NCI-H1417 treated with DMSO at 0.1 percent for 48 hours (cell line): ENCODE measurements at places on chromosomes 6 and 20.

GRCh38 chr6:145067430-145067829 lies 667.9 kb downstream of the EPM2A start:
- DNase-seq, result no peak

DNA sequence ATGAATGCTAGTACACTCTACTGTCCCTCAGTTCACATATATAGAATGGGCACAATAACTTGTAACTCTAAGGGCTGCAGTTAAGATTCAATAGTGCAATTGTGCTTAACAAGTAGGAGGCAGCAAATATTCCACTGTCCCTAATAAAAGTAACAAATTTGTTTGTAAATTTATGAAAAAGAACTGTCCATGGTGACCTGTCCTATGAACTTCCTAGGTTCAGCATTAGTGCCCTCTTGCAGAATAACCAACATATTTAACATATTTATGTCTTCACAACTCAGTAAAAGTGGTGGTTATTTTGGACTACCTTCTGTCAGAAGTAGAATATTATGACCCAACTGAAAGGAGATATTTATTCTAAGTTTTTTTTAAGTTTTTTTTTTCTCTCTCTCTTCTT lies 327.8 kb downstream of the CENPW start:
- no peak for DNase-seq

DNA sequence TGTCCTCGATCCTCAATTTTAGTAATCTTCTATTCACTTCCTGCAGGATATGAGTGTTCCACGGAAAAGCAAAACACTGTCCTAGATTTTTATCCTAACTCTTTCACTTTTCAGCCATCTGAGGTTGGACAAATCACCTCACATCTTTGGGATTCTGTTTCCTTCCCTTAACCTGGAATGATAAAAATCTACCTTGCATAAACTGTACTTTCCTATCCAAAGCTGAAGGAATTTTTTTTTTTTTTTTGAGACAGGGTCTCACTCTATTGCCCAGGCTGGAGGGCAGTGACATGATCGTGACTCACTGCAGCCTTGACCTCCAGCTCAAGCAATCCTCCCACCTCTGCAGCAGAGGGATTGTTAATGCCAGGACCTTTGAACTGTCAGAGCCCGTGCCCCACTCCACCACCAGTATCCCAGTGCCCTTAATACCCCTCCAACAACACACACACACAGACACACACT lies 20.5 kb downstream of the CAPN11 start:
- no peak for DNase-seq

DNA sequence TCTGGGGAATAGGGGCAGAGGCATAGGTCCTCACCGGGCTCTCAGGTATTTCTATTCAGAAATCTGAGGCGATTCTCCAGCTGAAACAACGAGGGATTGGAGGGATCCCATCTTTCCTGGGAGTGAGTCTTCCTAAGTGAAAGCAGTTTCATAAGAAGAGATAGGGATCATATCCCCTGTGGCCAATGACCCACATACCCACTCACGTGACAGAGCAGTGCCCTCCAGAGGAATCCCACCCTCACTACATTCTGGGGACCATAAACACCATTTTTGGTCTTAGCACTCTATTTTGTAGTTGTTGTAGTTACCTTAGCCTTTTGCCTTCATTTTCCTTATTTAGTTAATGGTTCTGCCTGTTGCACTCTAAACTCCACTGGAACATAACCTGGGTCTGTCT lies 121.1 kb downstream of the GPR63 start:
- DNase-seq, result no peak

DNA sequence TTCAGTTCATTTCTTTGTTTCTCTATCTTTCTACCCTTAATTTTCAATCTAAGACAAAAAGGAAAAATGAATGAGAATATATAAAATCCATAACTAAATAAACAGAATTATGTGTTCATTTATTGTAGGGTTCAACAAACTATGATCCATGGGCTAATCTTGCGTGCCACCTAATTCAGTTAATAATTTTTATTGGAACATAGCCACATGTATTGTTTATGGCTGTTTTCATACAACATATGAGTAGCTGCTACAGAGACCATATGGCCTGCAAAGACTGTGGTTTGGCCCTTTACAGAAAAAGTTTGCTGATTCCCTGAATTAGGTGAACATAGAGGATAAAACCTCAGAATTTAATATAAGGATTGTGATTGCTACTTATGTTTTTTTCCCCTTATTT lies 21.8 kb downstream of the SENP6 start:
- no peak for DNase-seq

GRCh38 chr20:38178581-38178980 lies 13.5 kb upstream of the TGM2 start:
- no peak for DNase-seq

DNA sequence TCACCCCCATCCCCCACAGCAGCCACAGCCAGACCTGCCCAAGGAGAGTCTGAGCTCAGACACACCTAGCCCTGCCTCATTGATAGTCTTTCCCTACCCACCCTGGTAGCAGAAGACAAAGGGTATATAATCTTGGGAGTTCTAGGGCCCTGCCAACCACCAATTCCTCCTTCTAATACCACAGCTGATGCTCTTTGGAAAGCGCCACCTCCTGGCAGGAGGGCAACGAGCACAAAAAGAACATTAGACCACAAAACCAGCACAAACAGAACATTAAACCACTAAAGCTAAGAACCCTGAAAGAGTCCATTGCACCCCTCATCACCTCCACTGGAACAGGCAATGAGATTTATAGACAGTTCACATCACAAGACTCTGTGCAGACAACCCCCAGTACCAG lies 195.8 kb upstream of the FUT9 start:
- no peak for DNase-seq

DNA sequence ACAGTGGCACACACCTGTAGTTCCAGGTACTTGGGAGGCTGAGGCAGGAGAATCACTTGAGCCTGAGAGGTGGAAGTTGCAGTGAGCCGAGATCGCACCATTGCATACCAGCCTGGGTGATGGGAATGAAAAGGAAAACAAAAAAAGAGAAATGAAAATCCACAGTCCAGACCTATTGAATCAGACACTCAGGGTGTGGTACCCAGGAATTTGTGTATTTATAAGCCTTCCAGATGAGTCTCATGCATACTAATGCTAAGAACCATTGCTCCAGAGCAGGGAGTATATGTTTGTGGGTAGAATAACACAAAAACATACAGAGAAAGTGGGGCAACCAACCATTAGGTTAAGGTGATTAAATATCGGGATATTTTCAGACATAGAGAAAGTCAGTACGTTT lies 36.1 kb upstream of the PLCB4 start:
- no peak for DNase-seq

- no peak for DNase-seq
Measured at GRCh38 chr6:71410681-71411080, 122.1 kb downstream of the OGFRL1 start.

- DNase-seq, result no peak
Measured at GRCh38 chr6:52976149-52976548, 18.9 kb downstream of the GSTA4 start.

DNA sequence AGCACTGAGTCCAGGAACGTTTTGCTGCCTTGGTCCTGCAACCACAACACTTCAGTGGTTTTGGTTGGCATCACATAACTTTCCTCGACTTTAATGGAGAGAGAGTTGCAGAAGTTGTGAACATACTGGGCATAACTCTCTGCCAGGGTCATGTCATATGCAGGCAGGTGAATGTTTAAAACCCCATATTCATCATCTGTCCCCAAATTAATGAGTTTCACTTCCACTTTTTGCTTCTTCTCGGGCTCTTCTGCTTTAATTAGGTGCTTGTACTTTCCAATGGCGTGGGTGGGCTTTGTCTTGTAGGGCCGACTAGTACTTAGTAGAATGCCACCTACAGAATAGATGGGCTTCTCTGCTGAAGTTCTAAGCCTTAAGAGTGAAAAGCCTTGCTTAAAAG lies 45.2 kb upstream of the TFAP2A start:
- DNase-seq, result no peak

DNA sequence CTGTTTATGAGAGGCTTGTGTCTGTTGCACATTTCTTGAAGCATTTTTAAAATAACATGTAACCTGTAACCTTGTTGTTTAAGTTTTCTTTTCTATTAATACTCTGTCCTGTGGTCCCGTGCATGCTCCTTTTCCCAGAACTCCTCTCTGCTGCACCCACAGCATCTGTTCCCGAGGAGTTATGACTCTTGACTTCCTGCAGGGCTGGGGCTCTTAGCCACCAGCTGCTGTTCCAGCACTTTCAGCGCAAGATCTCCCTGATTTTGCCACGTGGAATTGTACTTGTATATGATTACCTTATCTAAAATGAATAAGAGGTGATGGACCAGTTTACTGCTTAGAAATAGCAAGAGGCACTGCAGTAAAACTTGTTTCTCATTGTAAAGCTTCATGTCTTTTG lies 150.6 kb downstream of the QKI start:
- DNase-seq, result no peak

DNA sequence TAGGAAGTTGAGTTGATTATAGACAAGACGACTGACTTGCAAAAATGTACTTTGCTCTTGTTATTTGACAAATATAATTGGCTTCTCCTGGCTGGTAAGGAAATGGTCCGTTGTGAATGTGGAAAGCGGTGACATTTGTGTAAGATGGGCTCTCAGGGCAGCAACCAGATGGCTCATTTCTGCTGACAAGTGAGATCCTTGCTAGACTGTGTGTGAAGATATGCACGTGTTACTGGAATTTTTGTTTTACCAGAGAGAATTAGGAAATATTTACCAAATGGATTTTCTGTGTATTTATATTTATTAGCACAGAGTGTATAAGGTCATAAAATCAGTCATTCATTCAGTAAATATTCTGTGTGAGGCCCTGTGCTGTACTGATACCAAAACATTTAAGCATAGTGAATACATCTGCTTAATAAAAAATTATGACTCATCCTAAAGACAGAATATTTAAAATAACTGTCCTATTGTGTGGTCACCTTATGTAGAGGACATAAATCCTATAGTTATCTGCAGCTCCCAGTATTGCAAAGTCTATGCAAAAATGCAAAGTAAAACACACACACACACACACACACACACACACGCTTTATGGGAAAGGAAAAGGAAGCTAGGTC lies 109.9 kb upstream of the ASF1A start:
- no peak for DNase-seq

DNA sequence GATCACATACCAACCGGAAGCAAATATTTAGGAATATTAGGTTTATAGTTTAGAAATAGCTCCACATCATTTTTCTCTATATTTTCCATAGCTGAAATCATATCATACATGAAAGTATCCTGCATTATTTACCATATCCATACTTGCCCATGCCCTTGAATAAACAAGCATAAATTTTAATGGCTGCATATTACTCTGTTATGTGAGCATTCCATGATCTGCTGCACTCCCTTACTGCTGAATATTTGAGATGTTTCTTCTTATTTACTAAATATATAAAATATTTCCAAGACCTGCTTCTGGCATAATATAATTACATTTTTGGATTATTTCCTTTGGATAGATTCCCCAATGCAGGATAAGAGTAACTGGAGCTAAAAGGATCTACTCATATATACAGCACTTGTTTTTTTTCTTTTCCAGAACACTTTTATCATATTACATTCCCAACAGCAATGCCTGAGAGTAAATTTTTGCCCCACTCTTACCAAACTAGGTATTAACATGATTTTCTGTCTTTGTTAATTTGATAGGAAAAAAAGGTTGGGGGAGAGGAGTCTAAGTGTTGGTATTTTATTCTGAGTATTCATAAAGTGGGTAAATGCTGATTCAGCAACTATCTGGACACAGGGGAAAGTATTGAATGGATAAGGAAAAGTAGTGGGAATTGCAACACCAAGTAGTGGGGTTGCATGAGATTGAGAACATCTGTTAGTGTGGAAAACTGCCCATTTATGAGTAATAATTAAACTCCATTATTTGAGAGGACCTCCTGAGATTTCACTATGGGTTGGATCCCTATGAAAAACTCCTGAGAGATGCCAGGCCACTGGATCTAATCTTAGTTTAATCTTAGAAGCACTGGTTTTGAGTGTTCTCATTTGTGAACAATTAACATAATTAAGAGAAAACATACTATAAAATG lies 76.0 kb downstream of the MAN1A1 start:
- no peak for DNase-seq

DNA sequence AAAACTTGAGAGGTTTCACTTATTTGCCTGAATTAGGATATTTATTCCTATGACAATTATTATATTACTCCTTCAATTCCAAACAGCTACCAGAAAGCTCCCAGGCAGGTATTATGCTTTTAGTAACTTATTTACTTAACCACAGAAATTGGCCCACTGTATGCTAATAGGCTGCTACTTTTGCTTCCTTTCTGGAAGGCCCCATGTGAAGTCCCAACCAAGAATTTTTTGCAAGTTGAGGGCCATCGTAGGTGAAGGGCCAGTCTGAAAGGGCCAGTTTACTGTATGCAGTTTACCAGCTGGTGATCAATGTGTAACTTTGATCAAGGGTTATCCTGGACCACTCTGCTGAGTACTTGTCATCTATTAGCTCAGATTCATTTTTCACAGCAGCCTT lies 45.0 kb downstream of the EDN1 start:
- DNase-seq, result no peak

- no peak for DNase-seq
Measured at GRCh38 chr20:52895235-52895634, 76.9 kb upstream of the TSHZ2 start.

- no peak for DNase-seq
Measured at GRCh38 chr6:137978252-137978896, 111.3 kb downstream of the TNFAIP3 start.

- DNase-seq, result no peak
Measured at GRCh38 chr6:39189915-39190544, 39.2 kb downstream of the KCNK5 start.

DNA sequence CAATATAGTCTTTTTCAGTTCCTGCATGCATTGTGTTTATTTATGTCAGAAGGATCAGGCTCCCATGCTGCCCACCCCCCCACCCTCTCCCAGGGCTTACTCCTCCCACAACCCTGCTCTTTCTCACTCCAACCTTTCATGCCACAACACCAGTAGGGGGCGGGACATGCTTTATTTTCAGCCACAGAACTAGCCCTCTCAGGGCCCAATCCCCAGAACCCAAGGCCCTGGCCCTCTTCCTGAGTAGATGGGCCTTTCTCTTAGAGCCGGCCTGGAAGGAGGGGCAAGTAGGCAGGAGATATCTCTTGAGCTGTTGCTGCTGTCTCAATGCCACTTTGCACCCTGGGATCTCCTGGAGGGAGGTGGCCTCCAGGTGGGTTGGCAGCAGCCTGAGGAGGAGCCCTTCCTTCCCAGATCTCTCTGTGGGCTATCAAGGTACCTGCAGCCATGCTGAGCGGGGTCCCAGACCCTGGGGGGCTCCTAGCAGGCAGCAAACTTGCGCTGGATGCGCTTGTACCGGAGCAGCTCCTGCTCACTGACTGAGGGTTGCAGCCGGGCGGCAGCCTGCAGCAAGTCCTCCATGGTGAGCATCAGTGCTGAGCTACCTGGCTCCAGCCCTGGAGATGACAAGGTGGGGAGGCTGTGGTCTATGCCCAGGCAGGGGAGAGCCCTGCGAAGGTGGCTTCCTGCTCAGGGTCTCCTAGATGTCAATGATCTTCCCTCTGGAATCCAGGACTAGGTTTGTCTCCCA lies 3.5 kb downstream of the GNMT start:
- no peak for DNase-seq
